Stimulated activated CD8-positive, alpha-beta memory T cell treated with anti-CD3 and anti-CD28 coated beads, Interleukin-7, amount 100 ng/mL, for 24 hours (primary cell): ENCODE measurements at places on chromosomes 6 and 20.

DNA sequence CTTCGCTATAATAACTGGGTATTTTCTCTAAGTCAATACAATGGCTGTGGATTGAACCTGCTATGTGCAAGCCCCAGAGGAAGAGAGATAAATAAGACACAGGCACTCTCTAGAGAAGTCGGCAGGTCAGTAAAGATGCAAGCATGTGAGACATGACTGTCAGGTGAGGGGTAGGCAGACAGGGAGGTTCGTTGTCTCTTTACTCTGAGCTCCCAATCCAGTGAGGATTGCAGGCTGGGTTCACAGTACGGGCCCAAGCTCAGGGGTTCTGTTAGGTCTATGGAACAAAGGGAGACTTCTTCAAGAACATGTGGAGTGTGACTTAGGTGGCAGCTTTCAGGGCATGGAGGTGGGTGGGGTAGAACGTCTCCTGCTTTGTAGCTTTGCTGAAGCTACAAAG, 147.2 kb downstream of the PCSK2 start:
- no peak for DNase-seq

- no peak for DNase-seq
Measured at GRCh38 chr6:22613051-22613450, 43.7 kb downstream of the HDGFL1 start.

- no peak for DNase-seq
Measured at GRCh38 chr6:119121367-119121766, 42.9 kb upstream of the FAM184A start.

GRCh38 chr6:90472716-90473115, 114.2 kb downstream of the MAP3K7 start:
- no peak for DNase-seq

DNA sequence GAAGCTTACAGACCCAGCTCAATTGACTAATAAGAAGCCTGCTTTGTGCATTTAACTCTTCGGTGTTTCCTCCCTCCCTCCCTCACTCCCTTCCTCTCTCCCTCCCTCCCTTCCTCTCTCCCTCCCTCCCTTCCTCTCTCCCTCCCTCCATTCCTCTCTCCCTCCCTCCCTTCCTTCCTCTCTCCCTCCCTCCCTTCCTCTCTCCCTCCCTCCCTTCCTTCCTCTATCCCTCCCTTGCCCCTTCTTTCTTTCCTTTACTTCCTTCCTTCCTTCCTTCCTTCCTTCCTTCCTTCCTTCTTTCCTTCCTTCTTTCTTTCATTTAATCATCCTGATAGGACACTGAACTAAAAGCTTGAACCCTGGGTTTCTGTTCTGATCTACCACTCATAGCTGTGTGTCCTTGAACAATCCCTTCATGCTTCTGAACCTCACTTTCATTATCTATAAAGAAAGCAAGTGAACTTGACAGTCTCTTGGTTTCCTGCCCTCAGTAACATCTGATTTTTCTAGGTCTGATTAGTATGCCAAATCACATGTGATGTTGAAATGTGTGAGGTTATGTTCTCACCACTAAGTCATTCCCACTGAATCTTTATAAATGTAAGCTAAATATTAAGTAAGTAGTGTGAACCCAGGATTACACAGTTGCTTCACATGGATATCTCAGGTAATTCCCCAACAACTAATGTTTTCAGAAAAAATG, 132.3 kb upstream of the BMP2 start:
- DNase-seq: no peak

DNA sequence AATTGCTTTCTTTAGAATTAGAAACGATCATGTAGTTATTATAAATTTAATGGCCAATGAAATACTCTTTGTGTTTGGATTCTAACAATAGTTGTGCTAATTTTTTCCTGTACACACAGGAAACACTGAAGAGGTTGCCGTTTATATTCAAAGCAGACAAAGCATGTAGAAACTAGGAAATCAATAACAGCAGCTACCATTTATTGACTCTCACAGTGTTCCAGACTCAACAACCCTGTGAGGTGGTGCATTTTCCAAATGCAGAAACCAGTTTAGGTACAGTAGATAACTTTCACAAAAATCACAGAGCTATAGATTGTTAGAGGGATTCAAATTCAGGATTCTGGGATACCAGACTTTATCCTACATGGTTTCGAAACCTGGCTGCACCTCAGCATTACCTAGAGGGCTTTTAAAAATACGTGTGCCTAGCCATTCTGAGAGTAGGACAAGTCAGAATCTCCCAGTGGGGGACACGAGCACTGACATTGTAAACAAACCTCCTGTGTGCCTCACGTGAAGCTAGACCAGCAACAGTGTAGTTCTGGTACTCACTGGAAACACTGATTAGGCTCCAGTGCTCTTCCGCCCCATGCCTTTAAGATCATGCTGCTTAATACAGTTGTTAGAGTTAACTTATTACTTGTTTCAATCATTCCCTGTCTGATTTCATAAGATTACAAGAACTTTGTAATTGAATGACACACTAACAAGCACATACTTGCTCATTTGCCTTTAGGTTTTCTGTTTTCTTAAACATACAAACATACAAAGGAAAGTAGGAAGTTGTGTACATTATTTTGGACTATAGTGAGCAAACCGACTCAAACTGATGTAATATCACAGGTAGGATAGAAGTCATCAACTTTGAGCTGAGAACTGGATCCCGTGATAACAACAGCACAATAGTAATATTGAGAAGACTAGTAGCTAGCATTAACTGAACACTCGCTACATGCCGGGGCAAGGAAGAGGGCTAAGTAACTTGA, 65.8 kb downstream of the MAP3K4 start:
- no peak for DNase-seq

DNA sequence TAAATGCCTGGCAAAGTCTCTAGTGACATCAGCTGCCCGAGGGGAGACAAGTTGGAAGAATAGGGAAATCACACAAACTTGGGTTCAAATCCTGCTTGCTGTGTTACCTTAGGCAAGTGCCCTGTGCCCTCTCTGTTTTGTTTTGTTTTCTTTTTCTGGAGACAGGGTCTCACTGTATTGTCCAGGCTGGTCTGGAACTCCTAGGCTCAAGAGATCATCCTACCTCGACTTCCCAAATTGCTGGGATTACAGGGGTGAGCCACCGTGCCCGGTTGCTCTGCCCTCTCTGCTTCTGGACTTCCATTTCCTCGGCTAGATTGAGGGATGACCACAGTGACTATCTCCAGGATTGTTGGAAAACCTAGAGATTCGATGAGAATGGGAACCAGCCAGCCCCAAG, 55.4 kb downstream of the SNAI1 start:
- no peak for DNase-seq

DNA sequence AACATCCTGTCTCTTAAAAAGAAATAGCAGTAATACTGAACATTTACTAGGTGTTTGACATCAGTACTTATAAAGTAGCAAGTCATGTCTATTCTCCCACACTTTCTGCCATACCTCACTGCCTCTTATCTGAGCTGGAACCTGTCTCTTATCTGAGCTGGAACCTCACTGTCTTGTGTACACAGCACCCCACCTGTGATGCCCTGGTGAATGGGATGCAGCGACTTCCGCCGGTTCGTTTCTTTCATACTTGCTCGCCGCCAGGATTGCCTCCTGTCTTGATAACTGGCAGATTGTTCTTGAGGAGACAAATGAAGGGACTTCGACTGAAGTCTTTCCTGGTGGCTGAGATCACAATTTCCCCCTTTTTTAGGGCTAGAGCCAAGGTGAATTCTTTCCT, 2.9 kb downstream of the DSN1 start:
- no peak for DNase-seq

DNA sequence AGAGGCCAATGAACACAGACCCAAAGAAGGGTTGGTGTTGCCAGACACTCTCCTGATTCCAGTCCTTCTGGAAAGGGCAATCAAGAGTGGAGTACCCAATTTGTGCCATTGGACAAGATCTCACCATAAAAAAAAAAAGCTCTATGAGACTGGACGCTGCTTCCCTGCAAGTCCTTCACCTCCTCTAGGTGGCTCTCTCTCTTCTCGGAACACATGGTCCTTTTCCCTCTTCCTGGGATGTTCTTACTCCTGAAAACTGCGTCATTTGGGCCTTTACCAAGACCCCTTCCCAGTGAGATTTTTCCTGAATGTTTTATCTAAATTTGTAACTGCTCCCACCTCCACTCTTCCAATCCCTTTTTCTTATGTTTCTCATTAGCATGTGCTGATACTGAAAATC, 280.8 kb downstream of the FOXA2 start:
- DNase-seq: no peak

GRCh38 chr6:11604215-11604614, 66.7 kb downstream of the TMEM170B start:
- no peak for DNase-seq

DNA sequence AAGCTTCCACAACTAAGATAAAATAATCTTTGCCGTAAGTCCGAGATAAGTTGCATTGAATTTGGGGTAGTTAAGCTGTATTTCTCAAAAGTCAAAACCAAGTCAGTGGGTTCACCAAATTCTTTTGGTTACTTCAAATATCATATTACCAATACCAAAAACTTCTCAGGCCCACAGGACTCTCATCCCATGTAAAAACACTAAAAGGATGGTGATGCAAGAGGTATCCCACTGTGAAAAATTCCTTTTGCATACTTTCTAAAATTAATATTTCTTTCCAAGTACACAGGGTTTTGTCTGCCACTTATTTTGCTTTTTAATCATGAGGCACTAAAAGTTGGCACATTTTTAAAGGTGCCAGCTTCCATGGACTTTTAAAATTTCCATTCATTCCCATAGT, 151.3 kb downstream of the GJA10 start:
- no peak for DNase-seq
